ENCODE measurements at places on chromosomes 7 and 10.

- DNase-seq: no peak
Observed at GRCh38 chr7:140238778-140239652, 62.2 kb upstream of the KDM7A start.

- no peak for DNase-seq
Observed at GRCh38 chr10:99730026-99730425, 1.9 kb downstream of the COX15 start.

GRCh38 chr10:126210051-126210651 lies 178.1 kb downstream of the ADAM12 start:
- DNase-seq: no peak

DNA sequence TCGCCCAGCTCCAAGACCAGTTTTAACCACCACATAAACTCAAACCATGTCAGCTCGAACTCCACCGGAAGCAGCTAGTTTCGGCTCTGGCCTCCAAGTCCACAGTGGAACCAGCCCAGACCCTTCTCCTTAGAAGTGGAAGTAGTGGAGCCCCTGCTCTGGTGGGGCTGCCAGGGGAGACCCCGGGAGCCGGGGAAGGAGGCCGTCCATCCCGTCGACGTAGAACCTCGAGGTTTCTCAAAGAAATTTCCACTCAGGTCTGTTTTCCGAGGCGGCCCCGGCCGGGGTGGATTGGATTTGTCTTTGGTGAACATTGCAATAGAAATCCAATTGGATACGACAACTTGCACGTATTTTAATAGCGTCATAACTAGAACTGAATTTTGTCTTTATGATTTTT lies 87.5 kb downstream of the RGS10 start:
- DNase-seq: no peak
